Epithelial cell of umbilical artery (primary cell): ENCODE measurements at places on chromosomes 16 and 17. TPM values are rescaled to one million over a fixed set of nuclear protein-coding genes. Genes with fewer than 3 reads are reported as not detected.

The TLCD1 gene
- total RNA-seq: 1.6 and 1.7 TPM in 2 replicates

The KRTAP2-3 gene
- total RNA-seq: not detected in 2 replicates

The KRTAP3-1 gene
- not detected in 2 replicates for total RNA-seq

The PPP1R27 gene
- total RNA-seq: not detected in 2 replicates

The MEOX1 gene
- not detected in 2 replicates for total RNA-seq

The CHST6 gene
- total RNA-seq: 0.46 and 1.9 TPM in 2 replicates

The PNMT gene
- not detected in 2 replicates for total RNA-seq

The P2RX1 gene
- not detected in 2 replicates for total RNA-seq

The RASL10B gene
- total RNA-seq: 0.15 and 0.32 TPM in 2 replicates

The MEIOC gene
- total RNA-seq: under 0.01 TPM in 1 of 2 replicates, not detected in the other

The MYH3 gene
- total RNA-seq: under 0.01 and 0.76 TPM in 2 replicates

The HOXB6 gene
- 6.2 and 12.9 TPM in 2 replicates for total RNA-seq
